ENCODE measurements at places on chromosomes 3 and 15.

DNA sequence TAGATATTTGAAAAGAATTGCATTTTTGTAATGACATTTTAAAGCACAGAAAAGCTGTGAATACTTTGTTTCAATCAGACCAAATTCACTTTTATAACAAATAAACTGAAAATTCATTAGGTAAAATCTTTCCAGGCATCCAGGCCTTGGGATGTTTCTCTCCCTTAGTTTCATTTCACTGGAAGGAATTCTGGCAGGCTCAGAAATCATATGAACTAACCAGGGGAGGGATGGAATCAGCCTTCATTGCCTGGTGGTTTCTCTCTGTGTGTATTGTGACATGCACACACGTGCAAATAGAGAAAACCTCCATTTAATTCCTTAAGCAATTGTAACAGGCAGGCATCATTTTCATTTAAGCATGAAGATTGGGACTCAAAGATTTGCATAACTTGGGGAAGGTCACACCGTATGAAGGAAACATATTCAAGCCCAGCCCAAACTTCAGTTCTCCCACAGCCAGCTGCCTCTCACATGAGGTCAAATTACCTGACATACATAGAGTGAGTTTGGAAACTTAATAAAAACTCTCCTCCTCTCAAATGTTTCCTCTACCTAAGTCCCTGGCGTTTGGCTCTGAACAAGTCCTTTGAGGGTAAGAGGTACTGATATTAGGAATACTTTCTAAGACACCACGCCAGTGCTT is 376.1 kb upstream of the MCTP2 start:
- DNase-seq, result no peak

- DNase-seq, result no peak
Measured at GRCh38 chr3:104279617-104280016, 1087.1 kb upstream of the ALCAM start.

DNA sequence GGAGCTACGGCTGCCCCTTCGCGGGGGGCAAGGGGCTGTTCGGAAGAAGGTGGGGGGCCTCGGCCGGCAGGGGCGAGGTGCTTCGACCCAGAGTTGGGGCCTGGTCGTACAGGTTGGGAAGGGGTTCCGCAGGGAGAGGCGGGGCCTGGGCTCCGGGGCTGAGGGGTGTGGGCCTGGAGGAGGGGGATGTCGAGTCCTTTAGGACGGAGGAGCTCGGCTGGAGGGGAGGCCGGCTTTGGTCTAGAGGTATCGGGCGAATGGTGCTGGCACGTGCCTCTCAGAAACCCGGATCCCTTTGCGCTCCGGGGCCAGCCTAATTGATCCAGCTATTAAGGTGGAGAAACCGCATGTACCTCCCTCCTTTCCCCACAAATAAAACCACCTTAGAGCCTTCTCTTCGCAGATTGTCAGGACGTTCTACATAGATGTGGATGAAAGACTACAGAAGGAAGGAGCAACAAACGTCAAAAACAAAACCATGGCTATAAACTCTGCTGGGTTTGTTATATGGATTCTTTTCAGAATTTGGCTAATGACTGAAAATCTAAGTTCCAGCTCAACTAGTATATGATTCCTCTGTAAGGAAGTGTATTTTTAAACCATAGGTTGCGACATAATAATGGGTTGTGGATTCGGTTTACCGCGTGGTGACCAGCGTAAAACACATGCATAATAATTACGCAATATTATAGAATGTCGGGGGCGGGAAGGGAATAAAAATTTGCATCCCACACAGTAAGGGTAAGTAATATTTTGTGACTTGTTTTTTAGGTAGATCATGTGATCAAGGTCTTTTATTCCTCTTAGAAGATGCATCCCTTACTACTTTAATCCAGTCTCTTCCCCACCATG is 644 bp upstream of the NGLY1 start:
- peak; percentile 49 for DNase-seq

DNA sequence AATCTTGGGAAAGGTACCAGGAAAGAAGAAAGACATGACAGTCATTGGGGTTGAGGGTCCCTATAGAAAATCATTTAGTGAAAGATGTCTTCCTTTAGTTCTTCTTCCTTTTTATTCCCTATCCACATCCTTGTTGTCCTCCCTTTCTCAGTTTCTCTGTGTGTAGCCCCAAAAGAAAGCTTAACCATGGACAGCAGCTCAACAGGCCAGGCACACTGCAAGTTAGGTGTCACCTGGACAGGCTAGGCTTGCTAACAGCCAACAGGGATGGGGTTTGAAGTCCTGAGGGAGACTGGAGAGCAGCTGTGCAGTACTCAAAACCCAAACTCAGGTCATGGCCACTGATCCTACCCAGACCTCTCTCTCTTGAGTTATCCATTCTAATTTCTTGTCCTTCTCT is 543.1 kb downstream of the TUSC7 start:
- DNase-seq, result no peak

DNA sequence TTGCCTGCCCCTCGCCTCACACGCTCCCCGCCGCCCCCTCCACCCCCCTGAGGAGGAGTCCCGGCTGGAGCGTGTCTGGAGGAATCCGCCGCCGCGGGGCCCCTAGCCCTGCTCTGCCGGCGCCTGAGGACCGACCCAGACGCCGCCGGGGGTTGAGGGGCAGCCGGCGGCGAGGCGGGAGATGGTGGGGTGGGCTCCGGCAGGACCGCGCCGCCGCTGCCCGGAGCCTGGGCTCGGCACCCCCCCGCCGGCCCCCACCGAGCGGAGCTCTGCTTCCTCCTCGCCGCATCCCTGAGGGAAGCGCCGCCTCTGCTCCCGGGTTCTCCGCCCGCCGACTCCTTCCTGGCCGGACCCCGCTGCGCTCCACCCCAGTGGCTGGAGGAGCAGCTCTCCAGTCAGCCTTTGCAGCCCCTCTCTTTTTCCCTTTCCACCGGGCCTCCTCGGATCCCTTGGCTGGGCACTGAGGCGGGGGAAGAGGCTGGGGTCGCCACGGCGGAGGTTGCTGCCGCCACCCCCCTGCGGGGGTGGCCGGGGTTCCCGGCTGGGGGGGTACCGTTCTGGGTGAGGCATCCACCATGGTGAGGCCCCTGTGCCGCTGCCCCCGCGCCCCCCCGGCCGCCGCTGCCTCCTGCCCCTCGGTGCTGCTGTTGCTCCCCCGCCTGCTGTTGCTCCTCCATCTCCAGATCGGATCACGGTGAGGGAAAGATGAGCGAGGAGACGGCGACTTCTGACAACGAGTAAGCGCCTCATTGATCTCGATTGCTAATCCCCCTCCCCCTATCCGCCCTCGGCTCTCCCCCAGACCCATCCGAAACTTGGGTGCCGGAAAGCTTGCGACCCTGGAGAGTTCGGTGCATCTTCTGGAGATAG is at the start of gene SPRED1:
Gene SPRED1, plus strand, starts transcription at position 356 of the 870 bp plus-strand sequence. Its CDS starts 350 bp downstream, at position 706.
- DNase-seq, result peak; percentile 11

GRCh38 chr15:80321853-80322252 is 69.8 kb upstream of the CTXND1 start:
- no peak for DNase-seq

- DNase-seq, result no peak
Measured at GRCh38 chr15:58139276-58139988, 1.3 kb downstream of the AQP9 start.

DNA sequence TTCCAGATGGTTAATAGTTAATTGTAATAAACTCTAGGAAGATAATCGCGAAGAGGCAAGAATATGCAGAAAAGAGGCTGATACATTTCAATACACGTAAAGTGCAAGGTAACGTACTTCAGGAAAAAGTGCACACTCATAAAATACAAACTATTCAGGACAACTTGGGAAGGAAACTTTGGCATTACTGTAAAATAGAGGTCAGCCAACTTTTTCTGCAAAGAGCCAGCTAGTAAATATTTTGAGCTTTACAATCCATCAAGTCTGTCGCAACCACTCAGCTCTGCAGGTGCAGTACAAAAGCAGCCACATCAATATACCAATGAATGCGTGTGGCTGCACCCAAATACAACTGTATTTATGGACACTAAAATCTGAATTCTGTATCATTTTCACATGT is 51.6 kb upstream of the THUMPD3 start:
- no peak for DNase-seq

DNA sequence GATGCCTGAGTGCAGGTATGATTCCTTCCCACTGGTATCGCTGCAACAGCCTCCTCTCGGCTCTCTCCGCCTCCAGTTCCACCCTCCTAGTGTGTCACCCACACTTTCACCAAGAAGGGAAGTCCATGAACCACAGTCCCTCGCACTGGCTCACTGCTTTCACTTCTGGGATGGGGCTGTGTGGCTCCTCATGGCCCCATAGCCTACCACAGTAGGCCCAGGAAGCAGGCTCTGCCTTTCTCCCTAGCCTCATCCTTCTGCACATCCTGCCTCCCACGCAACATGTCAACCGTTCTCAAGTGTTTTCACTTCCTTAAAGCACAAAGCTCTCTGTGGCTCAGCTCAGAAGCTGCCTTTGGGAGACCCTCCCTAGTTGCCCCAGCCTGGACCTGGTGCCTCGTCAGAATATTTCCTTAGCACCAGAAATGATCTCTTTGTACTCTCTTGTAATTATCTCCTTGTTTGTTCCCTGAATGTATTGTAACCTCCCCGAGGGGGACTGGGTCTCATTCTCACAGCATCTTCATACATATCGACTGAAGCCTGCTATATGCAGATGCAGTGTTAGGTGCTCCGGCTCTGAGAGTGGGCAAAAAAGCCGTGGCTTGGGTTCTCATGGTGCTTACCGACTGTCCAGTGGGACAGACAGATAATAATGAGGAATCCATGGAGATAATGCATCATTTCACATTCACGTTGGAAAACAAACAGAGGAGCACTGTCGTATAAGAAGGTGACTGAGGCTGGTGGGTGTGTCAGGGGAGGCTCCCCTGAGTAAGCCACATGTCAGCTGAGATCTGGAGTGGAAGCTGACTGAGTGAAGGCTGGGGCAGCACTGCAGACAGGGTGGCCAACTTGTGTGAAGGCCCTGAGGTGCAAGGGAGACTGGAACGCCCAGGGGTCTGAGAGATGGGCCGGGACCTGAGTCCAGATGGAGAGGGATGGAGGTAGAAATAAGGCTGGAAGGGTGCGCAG is 107.1 kb downstream of the DGKG start:
- no peak for DNase-seq

DNA sequence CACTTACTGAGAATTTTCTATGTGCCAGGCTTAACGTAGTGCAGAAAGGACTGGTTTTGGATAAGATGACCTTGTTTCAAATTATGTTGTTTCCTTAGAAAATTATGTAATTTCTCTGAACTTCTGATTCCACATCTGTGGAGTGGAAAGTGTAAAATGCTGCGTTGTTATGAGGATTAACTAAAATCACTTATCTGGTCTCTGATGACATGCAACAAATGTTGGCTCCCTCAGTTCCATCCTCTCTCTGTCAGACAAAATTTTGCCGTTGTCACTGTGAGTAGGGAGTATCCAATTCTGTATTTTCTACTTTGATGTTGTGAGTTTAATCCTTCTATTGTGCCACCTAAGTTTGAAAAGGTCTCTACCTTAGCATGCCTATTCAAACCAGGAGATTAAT is 175.5 kb downstream of the KCNMB2 start:
- DNase-seq, result no peak
